ENCODE measurements at places on chromosomes 12 and 14.

GRCh38 chr14:92610849-92611271 is 97.3 kb downstream of the RIN3 start:
- no peak for DNase-seq

- no peak for DNase-seq
Measured at GRCh38 chr12:128817111-128818015, 6.4 kb downstream of the SLC15A4 start.

GRCh38 chr12:238116-238515 is 24.2 kb upstream of the SLC6A12 start:
- DNase-seq = no peak

DNA sequence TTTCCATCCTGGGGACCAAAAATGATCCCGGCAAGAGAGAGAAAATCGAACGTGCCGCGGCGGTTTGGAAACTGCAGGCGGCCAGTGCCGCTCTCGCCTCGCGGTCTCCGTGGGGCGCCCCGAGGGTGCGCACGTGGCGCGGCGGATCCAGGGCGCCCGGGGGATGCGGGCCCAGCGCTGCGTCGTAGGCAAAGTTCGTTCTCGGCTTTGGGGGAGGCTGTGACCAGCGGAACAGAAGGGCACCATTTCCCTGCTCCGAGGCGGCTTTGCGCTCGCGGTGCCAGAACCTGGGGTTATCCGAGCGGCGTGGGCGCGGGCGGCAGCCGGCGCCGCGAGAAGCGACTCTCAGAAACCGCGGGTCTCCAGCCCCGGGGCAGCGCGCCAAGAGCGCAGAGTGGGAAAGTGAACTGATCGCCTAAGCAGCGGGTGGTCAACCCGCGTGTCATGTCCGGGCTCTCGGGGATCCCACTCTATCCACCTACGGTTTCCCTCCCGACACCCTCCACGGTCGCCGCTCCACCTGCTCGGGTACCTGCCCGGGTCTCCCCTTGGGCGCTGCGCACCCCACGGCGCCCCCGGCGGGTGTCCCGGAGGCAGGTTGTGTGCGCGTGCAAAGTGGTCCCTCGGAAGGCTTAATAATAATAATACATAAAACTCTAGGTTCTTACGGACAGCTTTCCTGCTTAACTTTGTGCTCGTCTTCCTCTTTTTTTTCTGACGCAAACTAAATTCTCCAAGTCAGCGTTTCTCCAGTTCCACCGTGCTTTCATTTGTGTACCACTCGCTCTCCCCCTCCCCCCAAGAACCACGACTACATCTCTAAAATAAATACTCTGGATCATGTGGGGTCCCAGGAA is 1.2 kb downstream of the ESRRB start:
- no peak for DNase-seq

Data from activated CD8-positive, alpha-beta memory T cell treated with anti-CD3 and anti-CD28 coated beads for 48 hours (primary cell).